Activated B cell treated with CpG ODN at 0.5 μM for 24 hours (primary cell): ENCODE measurements at places on chromosomes 5 and 9. TPM values are rescaled to one million over a fixed set of nuclear protein-coding genes. Genes with fewer than 3 reads are reported as not detected.

Gene ANXA2R
- total RNA-seq = 6.7 and 7.9 TPM in 2 replicates

Gene IPPK
- 9.7 and 9.8 TPM in 2 replicates for total RNA-seq

Gene ARAP3
- total RNA-seq = 0.44 and 0.49 TPM in 2 replicates

DNA sequence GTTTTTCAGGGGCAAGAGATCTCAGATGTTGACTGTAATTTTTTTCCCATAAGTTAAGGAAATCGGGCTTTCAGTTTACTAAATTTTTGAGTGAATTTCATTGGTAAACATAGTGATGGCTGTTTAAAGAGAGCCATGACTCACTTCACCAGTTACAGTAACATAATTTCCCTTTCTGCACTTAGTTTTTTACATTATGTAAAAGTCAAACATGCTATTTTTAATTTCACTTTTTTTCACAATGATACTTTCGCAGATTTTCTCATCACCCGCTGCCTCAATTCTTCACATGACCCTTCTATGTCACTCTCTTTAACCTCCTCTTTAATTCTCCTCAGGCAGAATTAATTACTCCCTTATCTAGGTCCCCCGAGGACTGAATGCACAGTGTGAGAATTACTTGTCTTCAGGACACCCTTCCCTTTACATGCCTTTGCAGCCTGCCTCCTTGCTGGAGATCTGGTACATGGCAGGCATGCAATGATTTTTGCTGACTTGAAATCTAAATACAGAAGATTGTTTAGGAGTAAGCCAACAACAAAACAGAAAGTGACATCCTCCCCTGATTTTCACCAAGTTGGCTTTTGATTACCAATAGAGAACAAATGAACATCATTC lies 217.5 kb upstream of the S1PR3 start:
- H3K27me3 ChIP-seq = peaks cover 4% of the 10 kb centered on the region
- H3K27ac ChIP-seq = no peak overlapping the region
- H3K4me1 ChIP-seq = peaks cover 19% of the 10 kb centered on the region

DNA sequence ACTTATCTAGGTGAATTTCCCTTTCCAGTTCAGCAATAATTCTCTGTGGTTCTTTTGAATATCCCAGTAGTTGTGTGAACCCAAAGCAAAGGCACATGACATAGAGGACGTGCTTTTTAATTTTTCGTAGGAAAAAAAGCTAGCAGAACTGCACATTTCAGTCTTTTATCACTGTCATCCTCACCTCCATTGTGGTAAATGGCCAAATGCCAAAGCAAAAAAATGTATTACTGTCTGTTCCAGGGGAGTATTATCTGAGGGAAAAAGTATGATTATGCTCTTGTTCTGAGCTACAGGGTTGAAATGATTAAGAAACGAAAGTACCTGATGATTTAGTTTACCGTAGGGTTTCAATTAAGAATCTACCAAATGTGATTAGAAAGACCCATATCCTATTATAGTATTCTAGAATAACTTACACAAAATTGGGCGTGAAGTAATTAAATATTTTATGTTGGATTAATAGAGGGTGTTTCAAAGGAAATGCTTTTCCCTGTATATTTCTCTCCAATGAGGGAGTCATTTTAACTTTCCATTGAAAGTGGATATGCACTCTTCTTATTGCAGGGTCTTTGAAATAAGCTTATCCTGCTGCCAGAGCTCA lies 62.7 kb downstream of the CAVIN4 start:
- H3K4me1 ChIP-seq = no peaks in the 10 kb centered on the region
- no peak overlapping the region for H3K4me3 ChIP-seq
- no peaks in the 10 kb centered on the region for H3K36me3 ChIP-seq
- DNase-seq = no peak
- peaks cover 22% of the 10 kb centered on the region for H3K27me3 ChIP-seq

- peak overlapping the region; percentile 95 for H3K27ac ChIP-seq
- no peak for DNase-seq
- H3K36me3 ChIP-seq = peaks cover 14% of the 10 kb centered on the region
- no peaks in the 10 kb centered on the region for H3K27me3 ChIP-seq
Observed at GRCh38 chr5:32583582-32584232, 1.6 kb upstream of the SUB1 start.

DNA sequence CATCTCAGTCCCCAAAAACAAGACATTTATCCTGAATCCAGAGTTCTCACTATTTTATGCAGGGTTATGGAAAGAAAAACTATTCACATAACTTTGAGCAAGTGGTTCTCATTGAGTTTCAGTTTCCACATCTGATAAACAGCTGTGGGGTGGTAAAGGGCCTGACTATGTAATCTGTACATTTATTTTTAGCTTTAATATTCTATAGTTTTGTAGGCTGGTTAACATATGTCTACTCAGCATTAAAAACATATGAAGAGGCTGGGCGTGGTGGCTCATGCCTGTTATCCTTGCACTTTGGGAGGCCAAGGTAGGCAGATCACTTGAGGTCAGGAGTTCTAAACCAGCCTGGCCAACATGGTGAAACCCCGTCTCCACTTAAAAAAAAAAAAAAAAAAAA lies 301.5 kb upstream of the CCNG1 start:
- DNase-seq = no peak
- no peaks in the 10 kb centered on the region for H3K36me3 ChIP-seq
- no peak overlapping the region for H3K27ac ChIP-seq
- no peaks in the 10 kb centered on the region for H3K27me3 ChIP-seq
